Sigmoid colon (tissue), 7 donors: ENCODE measurements at places on chromosomes 12 and 14. TPM values are rescaled to one million over a fixed set of nuclear protein-coding genes. Genes with fewer than 3 reads are reported as not detected.

The GUCY2C gene
- total RNA-seq, result 0.55 TPM

The GALC gene
- total RNA-seq, result 17.2 TPM

GRCh38 chr12:132513070-132513398, 23.1 kb downstream of the FBRSL1 start:
- H3K4me3 ChIP-seq, result no peak overlapping the region
- peaks cover 10% of the 10 kb centered on the region for H3K36me3 ChIP-seq
- no peak for DNase-seq
- H3K4me1 ChIP-seq, result no peaks in the 10 kb centered on the region

- no peak for DNase-seq
- H3K27me3 ChIP-seq, result no peaks in the 10 kb centered on the region
- H3K4me1 ChIP-seq, result no peaks in the 10 kb centered on the region
- no peak overlapping the region for H3K4me3 ChIP-seq
Observed at GRCh38 chr12:57063991-57064685, 14.2 kb upstream of the MYO1A start.

DNA sequence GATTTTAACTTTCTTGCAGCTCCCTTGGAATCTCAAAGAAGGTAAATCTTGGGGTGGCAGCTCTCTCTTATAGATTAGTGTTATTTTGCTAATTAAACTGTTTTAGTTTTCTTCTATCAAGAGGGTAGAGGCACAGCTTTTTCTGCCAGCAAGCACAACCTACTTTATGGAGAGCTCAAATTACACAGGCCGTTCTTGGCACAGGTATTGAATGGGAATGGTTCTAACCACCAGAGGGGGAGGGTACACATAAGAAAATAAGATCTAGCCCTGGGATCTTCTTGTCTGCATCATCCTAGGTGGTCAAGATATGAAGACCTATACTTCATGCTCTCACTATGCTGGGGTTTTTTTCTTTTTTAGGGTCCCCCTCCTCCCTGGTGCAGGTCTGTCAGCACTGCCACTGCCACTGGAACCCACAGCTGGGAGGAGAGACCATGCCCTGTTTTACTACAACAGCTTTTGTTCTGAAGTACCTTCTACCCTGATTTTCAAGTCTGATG, 48.6 kb upstream of the STAC3 start:
- DNase-seq, result no peak
- no peaks in the 10 kb centered on the region for H3K27me3 ChIP-seq
- peaks cover 16% of the 10 kb centered on the region for H3K36me3 ChIP-seq
